Fibroblast of lung (primary cell): ENCODE measurements at places on chromosomes 16 and 17. TPM values are rescaled to one million over a fixed set of nuclear protein-coding genes. Genes with fewer than 3 reads are reported as not detected.

DNA sequence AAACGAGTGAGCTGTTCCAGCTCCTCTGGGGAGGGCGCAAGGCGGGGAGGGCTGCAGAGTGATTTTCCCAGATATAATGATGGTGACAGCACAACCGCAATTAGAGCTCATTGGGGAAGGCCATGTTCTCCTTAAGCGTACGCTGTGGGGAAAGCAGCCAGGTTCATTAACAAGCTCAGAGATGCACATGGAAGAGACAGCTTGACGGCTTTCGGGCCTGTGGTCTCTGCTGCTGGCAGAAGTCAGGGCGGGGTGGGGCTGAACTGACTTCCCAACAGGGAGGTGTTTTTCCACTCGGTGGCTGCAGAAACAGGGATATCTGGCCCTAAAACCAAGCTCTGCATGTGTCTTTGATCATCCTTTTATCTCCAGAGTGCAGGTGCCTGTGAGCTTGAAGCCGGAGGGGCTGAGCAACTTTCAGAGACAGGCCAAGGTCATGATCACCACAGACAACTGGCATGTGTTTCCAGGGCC, 24.0 kb upstream of the CACNG1 start:
- H3K27ac ChIP-seq, result no peak overlapping the region
- H3K36me3 ChIP-seq, result no peaks in the 10 kb centered on the region
- no peak for DNase-seq
- H3K4me1 ChIP-seq, result no peaks in the 10 kb centered on the region

DNA sequence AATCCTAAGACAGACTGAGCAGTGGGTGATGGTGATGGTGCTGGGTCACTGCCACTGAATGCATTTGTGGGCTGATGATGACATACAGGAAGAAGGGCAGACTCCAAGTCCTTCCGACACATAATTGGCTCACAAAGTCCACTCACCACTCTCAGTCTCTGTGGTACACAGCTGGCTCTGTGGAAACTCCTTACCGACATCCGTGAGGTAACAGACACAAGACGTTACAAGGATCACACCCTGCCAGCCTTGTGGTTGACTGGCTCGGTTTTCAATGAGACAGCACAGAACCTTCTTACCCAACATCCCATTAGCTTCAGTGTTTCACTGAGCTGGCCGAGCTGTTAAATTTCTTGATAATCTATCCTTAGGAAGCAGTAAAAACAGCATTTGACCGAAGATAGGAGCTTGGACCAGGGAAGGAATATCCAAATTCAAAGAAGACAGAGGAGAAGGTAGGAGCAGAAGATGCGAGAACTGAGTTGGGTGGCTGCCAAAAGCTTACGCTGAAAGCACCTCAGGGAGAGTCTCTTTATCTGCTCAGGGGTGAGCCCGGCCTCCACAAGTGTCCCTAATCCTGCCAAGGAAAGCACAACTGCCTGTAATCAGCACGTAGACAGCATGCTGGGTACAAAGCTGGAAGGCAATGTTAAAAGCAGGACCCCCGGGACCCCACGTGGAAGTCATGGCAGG, 5.5 kb upstream of the MXRA7 start:
- H3K4me3 ChIP-seq, result no peak overlapping the region
- peaks cover 20% of the 10 kb centered on the region for H3K36me3 ChIP-seq
- DNase-seq, result peak; percentile 98
- H3K27ac ChIP-seq, result peak overlapping the region; percentile 95
- peaks cover 19% of the 10 kb centered on the region for H3K4me1 ChIP-seq

DNA sequence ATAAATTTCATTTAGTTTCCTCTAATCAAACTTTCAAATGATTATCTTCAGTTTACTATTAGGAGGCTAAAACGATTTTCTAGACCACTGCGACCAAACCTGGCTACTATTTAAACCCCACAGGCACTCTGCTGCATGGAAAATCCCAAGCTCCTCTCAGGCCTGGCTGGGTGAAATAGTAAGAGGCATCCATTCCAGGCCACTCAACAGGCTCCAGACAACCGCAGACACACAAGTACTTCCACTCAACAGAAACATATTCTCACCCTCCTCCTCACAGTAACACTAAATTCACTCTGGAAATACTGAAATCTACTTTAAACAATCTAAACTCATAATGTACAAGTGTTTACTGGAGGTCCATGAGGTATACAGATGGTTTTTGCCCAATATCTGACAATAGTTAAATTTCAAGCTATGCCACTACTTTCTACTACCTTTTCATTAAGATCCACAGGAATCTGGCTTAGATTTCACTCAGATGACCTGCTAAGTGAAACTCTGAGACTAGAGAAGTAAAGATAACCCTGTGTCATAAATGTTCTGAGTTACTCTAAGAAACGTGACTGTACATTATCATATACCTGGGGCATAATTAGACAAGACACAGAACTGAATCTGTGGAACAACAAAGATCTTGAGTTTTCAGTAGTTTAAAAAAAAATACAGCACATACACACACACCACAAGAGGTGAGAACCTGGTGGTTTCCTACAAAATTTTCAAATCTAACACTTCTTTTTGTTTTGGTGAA, 10.4 kb downstream of the VPS53 start:
- peaks cover 3% of the 10 kb centered on the region for H3K4me1 ChIP-seq
- no peak overlapping the region for H3K27ac ChIP-seq
- no peak overlapping the region for H3K4me3 ChIP-seq
- no peaks in the 10 kb centered on the region for H3K27me3 ChIP-seq

DNA sequence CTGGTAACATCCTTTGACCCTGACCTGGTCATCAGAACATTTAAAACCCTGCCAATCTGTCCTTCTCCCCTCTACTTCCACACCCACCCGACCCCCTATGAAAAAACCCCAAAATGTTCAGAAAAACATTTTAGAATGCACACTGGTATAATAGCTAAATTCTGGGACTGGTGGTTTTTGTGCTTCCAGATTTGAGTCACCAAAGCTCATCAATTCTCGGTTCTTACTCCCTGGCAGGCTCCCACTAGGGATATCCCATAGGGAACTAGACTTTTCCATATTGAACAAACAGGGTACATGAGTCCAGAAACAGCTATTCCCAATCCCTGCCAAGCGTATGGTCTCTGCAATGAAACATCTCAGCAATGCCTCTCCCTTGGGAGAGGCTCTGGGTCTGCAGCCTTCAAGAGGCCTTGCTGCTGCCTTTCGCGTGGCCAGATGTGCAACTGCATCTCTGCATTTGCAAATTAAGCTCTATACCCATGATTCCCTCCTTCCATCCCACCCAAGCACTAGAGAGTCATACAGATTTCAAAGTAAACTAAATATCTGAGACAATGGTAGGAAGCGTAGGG, 67.7 kb downstream of the SMG6 start:
- DNase-seq, result peak; percentile 47
- H3K4me3 ChIP-seq, result no peak overlapping the region
- H3K36me3 ChIP-seq, result no peaks in the 10 kb centered on the region
- peaks cover 73% of the 10 kb centered on the region for H3K4me1 ChIP-seq

DNA sequence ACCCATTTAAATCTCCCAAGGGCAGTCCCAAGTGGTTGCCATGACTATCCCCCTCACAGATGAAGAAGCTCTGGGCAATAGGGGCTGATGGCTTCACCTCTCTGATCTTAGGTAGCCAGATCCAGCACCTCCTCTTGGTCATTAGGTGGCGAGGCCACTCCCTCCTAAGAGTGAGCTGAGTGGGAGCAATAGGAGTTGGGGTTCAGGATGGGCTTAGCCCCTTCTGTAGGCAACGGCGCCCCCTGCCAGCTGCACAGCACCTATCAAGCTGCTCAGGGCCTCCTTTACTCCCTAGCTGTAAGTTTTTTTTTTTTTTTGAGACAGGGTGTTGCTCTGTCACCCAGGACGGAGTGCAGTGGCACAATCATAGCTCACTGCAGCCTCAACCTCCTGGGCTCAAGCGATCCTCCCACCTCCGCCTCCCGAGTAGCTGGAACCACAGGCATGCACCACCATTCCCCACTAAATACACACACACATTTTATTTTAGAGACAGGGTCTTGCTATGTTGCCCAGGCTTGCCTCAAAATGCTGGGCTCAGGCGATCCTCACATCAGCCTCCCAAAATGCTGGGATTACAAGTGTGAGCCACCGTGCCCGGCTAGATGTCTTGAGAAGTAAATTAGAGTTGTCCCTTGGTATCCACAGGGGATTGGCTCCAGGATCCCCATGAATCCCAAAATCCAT, 3.5 kb upstream of the RRAD start:
- peak overlapping the region; percentile 78 for H3K27ac ChIP-seq
- H3K4me1 ChIP-seq, result peaks cover 33% of the 10 kb centered on the region
- no peak overlapping the region for H3K4me3 ChIP-seq
- peaks cover under 1% of the 10 kb centered on the region for H3K27me3 ChIP-seq
- H3K36me3 ChIP-seq, result no peaks in the 10 kb centered on the region

DNA sequence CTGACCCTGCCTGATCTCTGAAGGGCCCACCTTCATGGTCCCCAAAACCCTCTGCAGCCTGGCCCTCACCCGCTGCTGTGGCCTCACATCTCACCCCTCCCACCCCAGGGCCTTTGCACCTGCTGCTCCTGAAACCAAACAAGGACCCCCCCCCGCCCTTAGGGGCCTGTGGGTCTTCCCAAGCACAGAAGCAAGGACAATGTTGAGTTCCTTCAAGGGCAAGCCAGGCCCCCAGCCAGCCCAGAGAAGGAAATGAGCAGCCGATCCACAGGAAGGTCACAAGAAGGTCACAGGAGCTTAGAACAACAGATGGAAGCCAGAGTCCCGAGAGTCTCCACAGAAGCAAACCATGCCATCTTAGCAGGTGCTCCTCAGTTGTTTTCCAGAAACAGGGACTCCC, 493 bp upstream of the PDE6G start:
- no peak overlapping the region for H3K4me3 ChIP-seq
- H3K36me3 ChIP-seq, result no peaks in the 10 kb centered on the region
- no peak for DNase-seq
- H3K27me3 ChIP-seq, result no peaks in the 10 kb centered on the region

GRCh38 chr17:77531641-77532040, 390.9 kb downstream of the SEC14L1 start:
- H3K4me1 ChIP-seq, result no peaks in the 10 kb centered on the region
- peaks cover 9% of the 10 kb centered on the region for H3K27me3 ChIP-seq
- no peak overlapping the region for H3K4me3 ChIP-seq
- DNase-seq, result no peak
- no peak overlapping the region for H3K27ac ChIP-seq

- DNase-seq, result no peak
- H3K36me3 ChIP-seq, result no peaks in the 10 kb centered on the region
- H3K27me3 ChIP-seq, result no peaks in the 10 kb centered on the region
- no peaks in the 10 kb centered on the region for H3K4me1 ChIP-seq
- H3K27ac ChIP-seq, result no peak overlapping the region
Measured at GRCh38 chr17:28960256-28961061, 9.1 kb upstream of the PHF12 start.

DNA sequence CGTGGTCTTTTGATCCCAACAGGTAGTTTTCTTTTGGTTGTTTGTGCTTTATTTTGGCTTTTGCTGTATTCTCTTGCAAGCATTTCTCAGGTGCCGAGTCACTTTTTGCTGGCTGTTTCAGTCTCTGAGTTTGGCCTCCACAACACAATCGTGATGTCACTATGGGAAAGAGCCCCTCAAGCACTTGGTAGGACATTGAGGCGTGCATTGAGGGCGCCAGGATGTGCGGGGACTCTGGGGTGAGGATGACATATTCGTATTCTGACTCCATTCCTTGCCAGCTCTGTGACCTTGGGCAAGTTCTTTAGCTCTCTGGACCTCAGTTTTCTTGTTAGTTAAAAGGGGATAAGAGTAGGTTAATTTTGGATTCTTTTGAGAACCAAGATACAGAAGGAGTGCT, 13.0 kb downstream of the KSR1 start:
- no peak overlapping the region for H3K27ac ChIP-seq
- no peaks in the 10 kb centered on the region for H3K4me1 ChIP-seq
- no peak overlapping the region for H3K4me3 ChIP-seq
- no peak for DNase-seq
- H3K27me3 ChIP-seq, result peaks cover 4% of the 10 kb centered on the region

- no peak overlapping the region for H3K27ac ChIP-seq
- no peaks in the 10 kb centered on the region for H3K27me3 ChIP-seq
- no peak for DNase-seq
- no peaks in the 10 kb centered on the region for H3K36me3 ChIP-seq
Measured at GRCh38 chr17:27990100-27990499, 52.4 kb upstream of the NLK start.

DNA sequence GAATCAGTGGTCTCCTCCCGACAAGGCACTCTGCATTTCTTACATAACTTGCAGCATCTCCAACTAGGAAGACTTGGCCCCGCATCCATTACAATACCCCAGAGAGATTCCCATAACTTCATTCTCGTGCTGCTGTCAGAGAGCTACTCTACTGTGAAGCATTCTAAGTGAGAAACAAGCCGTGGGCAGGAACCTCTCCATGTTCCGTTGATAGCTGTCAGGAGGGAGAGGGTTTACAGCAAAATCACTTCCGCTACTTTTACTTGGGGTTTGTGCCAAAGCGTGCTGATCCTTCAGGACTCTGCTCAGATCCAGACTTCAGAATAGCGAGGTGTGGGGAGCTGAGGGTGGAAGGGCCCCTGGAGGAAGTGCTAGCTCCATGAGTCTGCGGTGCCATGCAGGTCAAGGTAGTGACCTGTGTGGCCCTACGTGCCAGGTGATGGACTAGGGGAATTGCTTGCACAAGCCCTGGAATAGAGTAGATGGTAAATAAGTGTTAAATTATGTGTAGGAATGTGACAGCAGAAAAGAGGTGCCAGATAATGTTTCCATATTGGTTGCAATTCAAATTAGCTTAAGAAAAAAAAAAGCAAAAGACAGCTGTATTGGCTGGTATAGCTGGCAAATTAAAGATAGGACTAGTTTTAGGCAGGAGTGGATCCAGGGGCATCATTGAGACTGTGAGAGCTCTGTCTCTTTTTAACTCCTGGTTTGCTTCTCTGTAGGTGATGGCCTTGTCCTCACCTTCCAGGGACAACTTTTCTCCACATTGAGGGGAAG, 358.5 kb upstream of the ERCC4 start:
- H3K4me1 ChIP-seq, result no peaks in the 10 kb centered on the region
- no peak overlapping the region for H3K4me3 ChIP-seq
- H3K27ac ChIP-seq, result no peak overlapping the region
- H3K27me3 ChIP-seq, result no peaks in the 10 kb centered on the region
- DNase-seq, result no peak
- H3K36me3 ChIP-seq, result no peaks in the 10 kb centered on the region

- H3K27me3 ChIP-seq, result peaks cover 5% of the 10 kb centered on the region
- no peak for DNase-seq
- H3K36me3 ChIP-seq, result no peaks in the 10 kb centered on the region
Measured at GRCh38 chr17:65515512-65515911, 45.9 kb downstream of the AXIN2 start.

DNA sequence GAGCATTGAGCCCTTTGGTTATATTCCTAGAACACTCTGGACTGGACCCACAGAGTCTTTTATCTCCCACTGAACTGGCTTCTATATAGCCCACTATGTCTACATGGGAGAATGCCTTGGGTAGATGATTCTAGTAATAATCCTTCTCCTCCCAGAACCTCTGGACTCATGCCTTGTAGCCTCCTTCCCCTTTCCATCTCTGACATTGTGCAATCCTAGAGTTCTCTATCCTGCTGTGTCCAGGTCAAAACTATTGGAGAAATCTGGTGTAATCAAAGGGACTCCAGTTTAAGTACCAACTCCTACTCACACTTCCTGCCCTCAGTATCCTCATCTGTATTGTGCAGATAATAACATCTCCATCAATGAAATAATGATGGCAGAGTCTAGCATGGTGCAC, 9.1 kb downstream of the RCVRN start:
- no peak for DNase-seq
- H3K27ac ChIP-seq, result no peak overlapping the region
- H3K4me3 ChIP-seq, result no peak overlapping the region

- peak overlapping the region; percentile 96 for H3K27ac ChIP-seq
- peak overlapping the region; percentile 98 for H3K4me3 ChIP-seq
- peaks cover 13% of the 10 kb centered on the region for H3K36me3 ChIP-seq
- peak; percentile 18 for DNase-seq
Measured at GRCh38 chr17:80146121-80147034, 550 bp downstream of the EIF4A3 start.

The KRTAP9-4 gene
- total RNA-seq, result not detected in 2 replicates

The CNTNAP4 gene
- total RNA-seq, result not detected in 2 replicates

The TTYH2 gene
- 0.77 and 0.99 TPM in 2 replicates for total RNA-seq

The WSCD1 gene
- 0.51 and 0.83 TPM in 2 replicates for total RNA-seq

The GGT6 gene
- not detected in 2 replicates for total RNA-seq

The LRRC3C gene
- total RNA-seq, result not detected in 2 replicates

The TMC5 gene
- not detected in 2 replicates for total RNA-seq
